Activated CD8-positive, alpha-beta memory T cell treated with anti-CD3 and anti-CD28 coated beads, Interleukin-2, amount 10 ng/mL, durations not matched to agents 7 days and 5 days (primary cell): ENCODE measurements at places on chromosomes 5 and 9. TPM values are rescaled to one million over a fixed set of nuclear protein-coding genes. Genes with fewer than 3 reads are reported as not detected.

The SLC46A2 gene
- not detected for total RNA-seq

The GDA gene
- not detected for total RNA-seq

- no peaks in the 10 kb centered on the region for H3K27me3 ChIP-seq
- no peaks in the 10 kb centered on the region for H3K4me1 ChIP-seq
- no peak overlapping the region for H3K27ac ChIP-seq
- no peaks in the 10 kb centered on the region for H3K36me3 ChIP-seq
- no peak for DNase-seq
- no peak overlapping the region for H3K4me3 ChIP-seq
These were observed 213.4 kb downstream of the ATPSCKMT start for GRCh38 chr5:10036136-10036815.

DNA sequence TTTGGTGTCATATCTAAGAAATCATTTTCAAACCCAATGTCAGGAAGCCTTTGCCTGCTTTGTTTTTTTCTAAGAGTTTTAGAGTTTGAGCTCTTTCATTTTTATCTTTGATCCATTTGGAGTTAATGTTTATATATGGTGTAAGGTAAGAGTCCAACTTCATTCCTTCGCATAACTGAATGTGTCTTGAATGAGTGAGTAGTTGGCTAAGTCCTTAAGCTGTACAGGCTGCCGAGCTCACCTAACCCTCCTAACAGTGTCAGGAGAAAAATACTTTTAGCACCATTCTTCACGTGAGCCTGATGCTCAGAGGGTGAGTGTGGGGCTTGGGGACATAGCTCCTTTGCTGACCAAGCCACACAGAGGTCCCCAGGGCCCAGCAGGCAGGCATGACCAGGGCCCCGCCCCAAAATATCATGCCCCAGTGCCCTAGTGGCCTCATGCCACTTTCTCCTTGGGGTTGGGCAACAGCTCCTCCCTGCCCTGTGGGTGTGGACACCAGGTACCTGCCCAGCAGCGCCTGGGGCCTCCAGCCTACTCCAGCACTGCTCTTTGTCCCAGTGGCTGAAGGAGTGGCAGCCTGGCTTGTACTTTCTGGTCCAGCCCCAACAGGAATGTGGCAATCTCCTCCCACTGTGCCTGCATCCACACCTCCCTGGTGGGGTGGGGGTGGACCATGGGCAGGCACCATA is 17.2 kb downstream of the PPARGC1B start:
- no peak for DNase-seq
- no peak overlapping the region for H3K4me3 ChIP-seq
- H3K27me3 ChIP-seq = no peaks in the 10 kb centered on the region
- H3K36me3 ChIP-seq = no peaks in the 10 kb centered on the region
- no peaks in the 10 kb centered on the region for H3K4me1 ChIP-seq
- H3K27ac ChIP-seq = no peak overlapping the region

The IL3 gene
- total RNA-seq = 1.5 TPM
